WTC11 (cell line): ENCODE measurements at places on chromosomes 2 and 18. TPM values are rescaled to one million over a fixed set of nuclear protein-coding genes. Genes with fewer than 3 reads are reported as not detected.

- DNase-seq, result no peak
- peaks cover 43% of the 10 kb centered on the region for H3K4me1 ChIP-seq
- no peak overlapping the region for H3K4me3 ChIP-seq
Measured at GRCh38 chr2:156890529-156891148, 366.9 kb upstream of the GALNT5 start.

DNA sequence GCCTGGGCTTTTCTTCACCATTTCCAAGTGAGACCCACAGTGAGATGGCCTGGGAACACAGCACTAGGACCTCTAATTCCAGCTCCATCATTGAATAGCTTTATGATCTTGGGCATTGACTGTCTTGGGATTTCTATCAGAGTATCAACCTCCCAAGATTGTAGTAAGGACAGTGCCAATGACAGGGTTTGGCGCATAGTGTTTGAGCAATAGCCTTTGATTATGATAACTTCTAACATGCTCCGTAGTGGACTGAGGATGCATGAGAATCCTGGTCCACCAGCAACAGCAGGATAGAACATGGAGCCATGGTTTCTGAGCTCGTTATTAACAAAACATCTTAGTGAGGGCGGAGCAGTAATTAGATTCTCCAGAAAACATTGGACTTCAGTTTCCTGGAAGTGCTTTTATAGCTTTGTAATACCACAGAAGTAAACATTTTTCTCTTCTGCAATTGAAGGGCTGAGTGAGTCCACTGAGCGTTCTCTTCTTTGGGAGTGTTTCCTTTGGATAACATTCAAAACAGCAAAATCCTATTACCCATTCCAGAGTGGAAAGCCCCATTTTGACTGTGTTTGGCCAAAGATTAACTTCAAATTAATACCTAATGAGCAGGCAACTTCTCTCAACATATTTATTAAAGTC is 63.7 kb downstream of the IL1R2 start:
- no peak overlapping the region for H3K4me3 ChIP-seq
- H3K4me1 ChIP-seq, result 0 out of 2 replicates have a peak, but pooled peaks cover 6% of the 10 kb centered on the region
- H3K36me3 ChIP-seq, result no peaks in the 10 kb centered on the region
- no peak for DNase-seq
- H3K27me3 ChIP-seq, result no peaks in the 10 kb centered on the region

DNA sequence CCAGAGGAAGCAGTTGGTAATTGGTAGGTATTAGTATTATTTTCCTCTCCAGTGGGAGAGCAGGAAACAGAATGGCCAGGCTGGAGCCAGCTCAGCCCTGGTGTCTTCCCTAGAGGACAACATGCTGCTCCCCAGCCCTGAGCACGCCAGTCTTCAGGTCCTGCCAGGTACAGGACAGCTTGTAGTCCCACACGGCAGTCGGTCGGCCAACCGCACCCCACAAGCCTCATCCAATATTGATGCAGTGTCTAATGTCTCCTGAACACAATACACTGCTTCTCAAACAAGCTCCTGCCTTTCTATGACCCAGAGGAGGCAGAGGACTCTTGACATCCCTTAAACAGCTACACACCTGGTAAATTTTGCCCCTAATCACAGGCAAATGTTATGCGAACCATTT is 71.0 kb upstream of the PPP1CB start:
- no peaks in the 10 kb centered on the region for H3K36me3 ChIP-seq
- no peak for DNase-seq
- H3K4me1 ChIP-seq, result peaks cover 25% of the 10 kb centered on the region
- no peak overlapping the region for H3K4me3 ChIP-seq

DNA sequence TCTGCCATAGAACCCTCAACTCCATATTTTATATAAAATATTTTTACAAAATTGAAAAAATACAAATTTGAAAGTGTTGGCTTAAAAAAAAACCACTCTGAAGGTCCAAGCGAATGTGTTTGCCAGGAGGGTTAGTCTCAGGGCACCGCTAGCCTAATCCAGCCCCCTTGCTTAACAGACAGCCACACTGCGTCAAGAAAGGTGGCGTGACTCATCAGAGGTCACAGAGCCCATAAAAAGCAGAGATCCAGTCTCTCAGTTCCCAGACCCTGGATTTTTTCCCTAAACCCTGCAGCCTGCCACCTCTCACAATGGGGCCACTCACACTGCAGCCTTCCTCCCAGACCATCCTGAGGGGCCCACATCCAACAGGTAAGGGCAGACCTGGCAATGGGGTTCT is 3.9 kb upstream of the TNS1 start:
- H3K4me3 ChIP-seq, result no peak overlapping the region
- no peak for DNase-seq
- no peak overlapping the region for H3K27ac ChIP-seq

FKBP1B gene
- 58.6 to 83.9 TPM (median 74.8 TPM) in 3 replicates for total RNA-seq

- no peak for DNase-seq
- no peak overlapping the region for H3K27ac ChIP-seq
- H3K4me3 ChIP-seq, result no peak overlapping the region
- peaks cover under 1% of the 10 kb centered on the region; the same call in 1 of the 2 replicates for H3K4me1 ChIP-seq
- H3K27me3 ChIP-seq, result no peaks in the 10 kb centered on the region
Measured at GRCh38 chr2:240211096-240211495, 70.6 kb upstream of the OTOS start.

DNA sequence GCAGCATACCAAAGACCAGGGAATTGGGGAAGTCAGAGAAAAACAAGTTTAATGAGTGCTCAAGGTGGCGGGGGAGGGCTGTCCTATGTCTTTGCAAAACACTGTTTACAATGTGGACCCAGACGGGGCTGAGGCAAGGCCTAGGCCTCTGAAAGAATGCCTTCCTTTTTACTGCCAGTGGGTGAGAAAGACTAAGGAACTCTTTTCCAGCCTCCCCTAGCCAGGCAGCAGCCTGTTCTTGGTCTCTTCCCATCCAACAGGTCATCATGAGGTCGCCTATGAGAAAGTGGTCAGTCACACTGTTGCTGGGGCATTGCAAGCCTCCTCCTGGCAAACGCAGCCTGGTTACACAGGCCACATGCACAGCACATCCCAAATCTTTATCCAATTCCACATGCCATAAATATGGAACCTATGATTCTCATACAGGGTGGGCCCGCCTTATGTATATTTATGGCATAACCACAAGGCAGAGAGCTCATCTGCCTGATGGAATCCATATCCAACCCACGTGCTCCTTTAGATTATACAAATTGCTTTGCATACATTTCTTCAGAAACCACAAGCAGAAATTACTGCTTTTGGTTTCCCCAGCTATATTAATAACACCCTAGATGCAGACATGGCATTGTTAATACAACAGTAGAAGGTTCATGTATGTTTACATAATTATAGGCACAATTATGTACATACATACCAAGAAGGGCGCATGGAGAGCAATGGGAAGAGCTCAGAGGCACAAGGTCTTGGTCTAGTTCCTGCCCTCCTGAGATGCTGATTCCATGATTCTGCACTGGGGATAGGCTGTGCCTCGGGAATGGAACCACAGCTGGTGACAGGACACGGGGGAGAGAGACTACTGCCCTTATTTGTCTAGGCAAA is 48.6 kb downstream of the NRP2 start:
- no peak for DNase-seq
- 0 out of 2 replicates have a peak overlapping the region, but pooled peaks have one; percentile 20 for H3K27ac ChIP-seq
- H3K4me3 ChIP-seq, result no peak overlapping the region
- H3K4me1 ChIP-seq, result peaks cover 50% of the 10 kb centered on the region

DNA sequence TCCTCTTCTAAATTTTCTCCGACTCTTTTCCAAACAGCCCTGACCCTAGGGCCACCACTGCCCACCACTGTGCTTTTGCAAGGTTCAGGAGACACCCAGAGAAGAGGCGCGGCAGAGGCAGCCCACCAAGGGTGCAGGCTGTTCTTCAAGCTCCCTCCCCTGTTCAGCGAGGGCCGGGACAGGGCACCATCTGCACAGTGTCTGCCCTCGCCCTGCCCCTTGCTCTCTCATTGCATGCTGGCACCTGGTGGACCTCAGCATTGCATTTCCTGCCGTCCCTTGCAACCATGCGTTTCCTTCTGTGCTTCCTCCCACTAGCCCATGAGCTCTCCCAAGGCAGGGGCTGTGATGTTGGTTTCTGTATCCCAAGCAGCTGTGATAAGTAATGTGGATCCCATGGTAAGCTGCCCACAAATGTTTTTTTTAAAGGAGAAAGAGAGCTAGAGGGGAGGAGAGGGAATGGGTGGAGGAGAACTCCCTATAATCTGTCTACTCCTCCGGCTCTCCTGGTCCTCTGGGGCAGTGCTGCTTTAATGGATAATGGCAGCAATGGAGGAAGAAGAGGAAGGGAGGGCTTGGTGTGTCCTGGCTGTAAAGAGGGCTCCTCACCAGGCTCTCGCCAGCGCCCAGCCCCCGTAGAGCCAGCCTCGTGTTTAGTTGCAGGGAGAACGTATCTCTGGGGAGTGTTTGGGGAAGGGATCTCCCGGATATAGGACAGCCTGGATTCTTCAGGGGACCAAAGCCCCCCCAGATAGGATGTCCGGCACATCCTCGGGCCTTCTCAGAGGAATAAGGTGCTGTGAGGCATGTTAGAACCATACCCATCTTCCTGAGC is 15.6 kb upstream of the YWHAQ start:
- H3K4me3 ChIP-seq, result no peak overlapping the region
- DNase-seq, result no peak
- H3K36me3 ChIP-seq, result no peaks in the 10 kb centered on the region
- peaks cover 25% of the 10 kb centered on the region for H3K4me1 ChIP-seq

- no peaks in the 10 kb centered on the region for H3K27me3 ChIP-seq
- no peak overlapping the region for H3K4me3 ChIP-seq
- H3K4me1 ChIP-seq, result peaks cover 6% of the 10 kb centered on the region
- no peak for DNase-seq
- no peaks in the 10 kb centered on the region for H3K36me3 ChIP-seq
Measured at GRCh38 chr18:50866765-50867164, 12.2 kb upstream of the ME2 start.

SLC5A7 gene
- total RNA-seq, result 0.05 TPM in 1 of 3 replicates, not detected in the others

DNA sequence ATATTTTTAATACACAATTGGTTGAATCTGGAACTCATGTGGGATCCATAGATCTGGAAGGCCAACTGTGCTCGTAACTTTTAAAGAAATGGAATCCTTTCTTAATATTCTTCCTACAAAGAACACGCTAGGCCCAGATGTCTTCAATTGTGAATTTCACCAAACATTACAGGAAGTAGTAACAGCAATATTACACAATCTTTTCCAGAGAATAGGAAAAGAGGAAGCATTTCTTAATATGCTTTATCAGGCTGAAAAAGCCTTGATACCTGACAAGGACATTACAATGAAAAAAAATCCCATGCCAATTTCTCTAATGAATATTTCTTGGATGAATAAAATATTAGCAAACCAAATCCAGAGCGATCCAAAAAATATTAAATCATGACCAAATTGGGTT is 80.3 kb upstream of the HAAO start:
- 0 out of 2 replicates have a peak, but pooled peaks cover 5% of the 10 kb centered on the region for H3K4me1 ChIP-seq
- no peak overlapping the region for H3K4me3 ChIP-seq
- H3K27me3 ChIP-seq, result peaks cover 6% of the 10 kb centered on the region; the same call in 1 of the 2 replicates
- H3K36me3 ChIP-seq, result peaks cover 11% of the 10 kb centered on the region
- no peak for DNase-seq

GRCh38 chr2:46246790-46247189 is 50.4 kb upstream of the EPAS1 start:
- DNase-seq, result no peak
- H3K36me3 ChIP-seq, result peaks cover 3% of the 10 kb centered on the region; the same call in 1 of the 2 replicates
- H3K4me1 ChIP-seq, result peaks cover 4% of the 10 kb centered on the region; the same call in 1 of the 2 replicates
- H3K4me3 ChIP-seq, result no peak overlapping the region
- H3K27ac ChIP-seq, result no peak overlapping the region

DNA sequence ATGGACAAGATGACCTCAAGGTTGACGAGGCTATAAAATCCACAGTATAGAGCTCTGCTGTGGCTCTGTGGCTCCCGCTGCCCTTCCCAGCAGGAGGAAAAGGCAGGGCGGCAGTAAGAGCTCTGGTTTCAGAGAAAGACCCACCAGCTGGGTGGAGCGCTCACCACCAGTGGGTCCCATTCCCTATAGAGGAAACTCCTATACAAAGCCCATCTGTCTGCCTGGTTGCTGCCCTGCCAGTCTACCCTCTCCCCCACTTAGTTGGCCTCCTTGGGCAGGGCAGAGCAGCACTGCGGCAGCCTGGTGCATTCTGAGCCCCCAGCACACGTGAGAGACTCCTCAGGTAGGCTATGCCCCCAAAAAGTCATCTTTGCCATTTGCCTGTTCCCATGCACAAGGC is 26.5 kb downstream of the TNS1 start:
- H3K4me1 ChIP-seq, result peaks cover 14% of the 10 kb centered on the region

DNA sequence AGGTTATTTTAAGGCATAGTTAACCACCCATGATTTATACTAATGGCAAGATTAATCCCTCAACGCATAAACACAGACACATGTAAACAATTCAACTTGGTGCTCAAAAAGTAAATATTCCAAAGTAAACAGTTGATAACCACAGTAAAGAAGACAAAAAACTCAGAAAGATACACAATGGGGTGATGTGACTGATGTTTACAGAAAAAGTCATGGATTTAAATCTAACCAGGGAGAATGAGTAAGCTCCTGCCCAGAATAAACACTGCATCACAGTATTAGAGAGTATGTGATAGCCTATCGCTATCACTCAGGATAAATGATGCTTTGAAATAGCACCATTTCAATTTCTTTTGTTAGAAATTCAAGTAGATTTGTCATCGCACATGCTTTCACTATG is 49.3 kb downstream of the HIBCH start:
- H3K27ac ChIP-seq, result no peak overlapping the region
- no peak overlapping the region for H3K4me3 ChIP-seq
- DNase-seq, result no peak
